ENCODE measurements at places on chromosomes 1 and 21.

DNA sequence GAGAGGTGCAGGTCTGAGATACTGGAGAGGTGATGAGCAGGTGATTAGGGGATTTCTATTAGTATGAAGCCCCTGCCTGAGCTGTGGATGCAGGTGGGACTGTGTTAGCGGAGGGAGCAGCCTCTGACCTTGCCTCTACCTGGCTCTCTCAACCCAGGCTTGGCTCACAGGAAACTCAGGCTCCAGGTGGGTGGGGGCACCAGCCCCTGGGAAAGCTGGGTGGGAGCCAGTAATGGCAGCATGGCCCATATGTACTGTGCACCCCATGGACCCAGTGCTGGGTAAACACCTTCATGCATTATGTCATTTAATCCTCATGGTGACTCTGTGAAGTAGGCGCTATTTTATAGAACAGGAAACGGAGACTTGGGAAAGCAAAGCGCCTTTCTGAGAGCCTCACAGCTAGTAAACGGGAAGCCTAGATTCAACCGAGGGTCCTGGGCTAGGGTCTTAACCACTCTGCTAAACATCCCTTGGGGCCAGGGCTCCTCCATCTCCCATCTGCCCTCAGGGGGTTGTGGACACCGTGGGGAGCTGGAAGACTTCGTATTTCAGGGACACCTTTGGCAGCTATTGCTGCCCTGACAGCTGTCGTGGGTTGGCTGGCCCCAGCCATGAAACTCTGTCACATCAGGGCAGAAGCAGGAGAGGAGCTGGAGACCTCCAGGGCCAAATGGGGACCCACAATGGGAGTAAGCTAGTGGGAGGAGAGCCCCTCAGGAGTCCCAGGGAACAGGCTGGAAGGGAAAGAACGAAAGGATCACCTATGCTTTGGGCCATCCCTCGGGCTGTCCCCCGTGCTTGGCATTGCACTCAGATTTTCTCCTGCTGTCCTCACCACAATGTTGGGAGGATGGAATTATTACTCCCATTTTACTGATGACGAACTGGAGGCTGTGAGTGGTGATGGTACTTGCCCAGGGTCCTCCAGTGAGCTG lies 59.6 kb upstream of the CSF3R start:
- no peak for DNase-seq

- DNase-seq, result no peak
Observed at GRCh38 chr1:164562511-164562910, 3.5 kb downstream of the PBX1 start.

- DNase-seq, result no peak
Observed at GRCh38 chr1:179840107-179840506, 37.5 kb downstream of the TOR1AIP2 start.

DNA sequence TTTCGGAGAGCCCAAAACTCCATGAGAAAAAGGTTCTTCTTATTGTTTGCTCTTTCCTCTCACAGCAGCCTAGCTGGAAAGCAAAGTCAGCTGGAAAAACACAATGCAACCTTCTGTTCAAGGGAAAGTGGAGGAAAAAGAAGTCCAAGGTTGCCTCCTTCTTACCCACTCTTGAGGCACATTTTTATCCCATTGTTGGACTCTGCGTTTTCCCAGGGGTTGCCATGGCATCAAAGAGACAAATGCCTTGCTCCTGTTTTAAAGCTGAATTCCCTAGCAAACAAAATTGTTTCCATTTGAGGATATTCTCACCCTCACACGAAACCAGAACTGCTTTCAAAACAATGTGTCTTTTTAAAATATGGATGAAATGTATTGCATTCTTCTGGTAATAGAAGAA lies 45.1 kb upstream of the PALMD start:
- DNase-seq, result no peak

GRCh38 chr21:42848932-42849758 lies 30.2 kb downstream of the WDR4 start:
- no peak for DNase-seq

- DNase-seq, result no peak
Observed at GRCh38 chr1:177975588-177976495, 6.0 kb upstream of the SEC16B start.

- DNase-seq, result no peak
Observed at GRCh38 chr1:161259345-161259702, 779 bp downstream of the PCP4L1 start.

- DNase-seq, result no peak
Observed at GRCh38 chr1:56215086-56215485, 364.3 kb downstream of the PLPP3 start.

GRCh38 chr1:222974496-222974895 lies 159.7 kb downstream of the DISP1 start:
- DNase-seq, result no peak

- peak; percentile 13 for DNase-seq
Observed at GRCh38 chr1:43225168-43225567, 44.6 kb upstream of the TMEM125 start.

GRCh38 chr1:15181564-15181963 lies 28.0 kb downstream of the TMEM51 start:
- DNase-seq, result no peak
